Stimulated activated CD8-positive, alpha-beta memory T cell treated with anti-CD3 and anti-CD28 coated beads, Interleukin-15, amount 100 ng/mL, for 24 hours (primary cell): ENCODE measurements at places on chromosomes 4 and X.

GRCh38 chr4:140499391-140499790 is 1.3 kb upstream of the MGAT4D start:
- DNase-seq = no peak

- no peak for DNase-seq
These were observed 155.5 kb downstream of the PDGFRA start for GRCh38 chr4:54384563-54384962.

DNA sequence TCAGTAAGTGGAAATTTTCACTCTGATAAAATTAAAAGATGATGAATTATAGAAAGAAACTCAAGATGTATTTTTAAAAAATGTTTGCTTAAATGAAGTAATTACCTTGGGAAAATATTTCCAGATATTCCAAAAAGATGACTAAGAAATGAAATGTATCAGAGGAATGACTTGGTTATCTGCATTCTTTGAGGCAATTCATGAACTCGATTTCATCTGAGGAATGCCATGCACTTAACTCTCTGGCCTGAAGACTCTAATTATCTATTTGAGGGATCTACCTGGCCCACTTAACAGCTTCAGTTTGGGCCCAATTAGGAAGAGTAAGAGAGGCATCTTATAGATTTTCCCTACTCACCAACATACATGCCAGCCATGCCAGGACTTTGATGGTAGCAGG is 182.3 kb downstream of the INPP4B start:
- no peak for DNase-seq

DNA sequence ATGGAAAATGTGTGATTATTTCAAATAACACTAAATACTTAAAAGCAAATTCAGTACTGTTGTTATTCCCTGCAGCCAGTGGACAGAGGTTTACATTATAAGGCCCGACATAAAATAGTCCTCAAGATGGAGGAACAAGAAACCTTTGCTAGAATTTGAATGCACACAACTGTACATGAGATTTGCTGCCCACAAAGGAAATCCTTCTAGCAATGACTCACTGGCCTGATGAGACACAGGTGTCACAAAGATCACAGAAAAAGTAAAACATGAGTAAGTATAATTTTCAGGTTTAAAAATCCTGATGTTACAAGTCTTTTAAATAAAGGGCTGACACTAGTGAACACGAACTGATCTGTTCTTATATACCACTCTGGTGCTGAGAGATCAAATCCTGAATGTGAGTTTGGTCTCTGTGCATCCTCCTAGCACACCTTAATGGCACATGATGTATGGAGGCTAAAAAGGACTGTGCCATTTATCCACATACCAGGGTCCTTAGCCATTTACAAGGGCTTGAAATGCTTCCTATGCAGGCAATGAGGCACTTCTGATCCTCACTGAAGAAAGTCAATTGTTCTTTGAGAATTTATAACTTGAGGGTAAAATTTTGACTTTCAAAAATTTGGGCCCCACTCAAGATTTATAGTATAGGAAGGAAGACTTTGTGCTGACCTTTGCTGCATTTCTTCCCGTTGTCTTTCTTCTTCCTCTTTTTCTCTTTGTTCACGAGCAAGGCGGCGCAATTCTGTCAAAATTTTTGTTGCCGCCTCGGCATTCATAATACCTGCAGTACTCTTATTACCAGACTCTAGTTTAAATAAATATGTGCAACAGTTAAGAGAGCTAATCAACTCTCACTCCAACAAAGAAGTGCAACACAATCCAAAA is 23.0 kb downstream of the MAP7D3 start:
- DNase-seq = no peak

- DNase-seq = no peak
These were observed 277.3 kb upstream of the HAND2 start for GRCh38 chr4:173807347-173807746.

DNA sequence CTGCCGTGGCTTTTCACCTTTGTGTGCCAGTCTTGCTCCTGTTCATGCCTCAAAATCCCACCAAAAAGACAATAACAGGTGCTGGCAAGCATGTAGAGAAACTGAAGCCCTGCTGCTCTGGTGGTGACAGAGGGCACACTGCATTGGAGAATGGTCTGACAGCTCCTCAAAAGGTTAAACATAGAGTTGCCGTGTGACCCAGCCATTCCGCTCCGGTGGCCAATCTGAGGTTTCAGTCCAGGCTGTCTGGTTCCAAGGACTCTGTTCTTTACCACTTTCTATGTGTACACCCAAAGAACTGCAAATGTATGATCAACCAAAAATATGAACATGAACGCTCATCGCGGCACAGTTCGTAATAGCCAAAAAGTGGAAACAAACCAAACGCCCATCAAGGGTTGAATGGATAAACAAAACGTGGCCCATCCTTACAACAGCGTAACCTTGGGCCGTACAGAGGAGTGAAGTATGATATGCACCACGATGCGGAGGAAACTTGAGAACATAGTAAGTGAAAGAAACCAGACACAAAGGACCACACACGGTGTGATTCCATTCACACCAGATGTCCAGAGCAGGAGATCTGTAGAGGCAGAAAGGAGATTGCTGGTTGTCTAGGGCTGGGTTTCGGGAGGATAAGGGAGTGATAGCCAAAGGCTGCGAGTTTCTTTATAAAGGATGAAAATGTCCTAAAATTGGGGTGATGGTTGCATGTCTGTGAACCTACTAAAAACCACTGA is 33.6 kb upstream of the WFS1 start:
- DNase-seq = no peak

- no peak for DNase-seq
These were observed 55.3 kb downstream of the PALLD start for GRCh38 chr4:168551945-168552695.

- DNase-seq = no peak
These were observed 87.6 kb upstream of the SLC4A4 start for GRCh38 chr4:71251261-71251660.
